ENCODE measurements at places on chromosomes 4 and X.

GRCh38 chrX:114999906-115000305 is 17.5 kb downstream of the IL13RA2 start:
- no peak for DNase-seq

- peak; percentile 93 for DNase-seq
Measured at GRCh38 chr4:83284193-83285054, at the start of gene COQ2. Gene COQ2 (minus strand): TSS chr4:83284798. CDS start chr4:83284764, 34 bp downstream.

DNA sequence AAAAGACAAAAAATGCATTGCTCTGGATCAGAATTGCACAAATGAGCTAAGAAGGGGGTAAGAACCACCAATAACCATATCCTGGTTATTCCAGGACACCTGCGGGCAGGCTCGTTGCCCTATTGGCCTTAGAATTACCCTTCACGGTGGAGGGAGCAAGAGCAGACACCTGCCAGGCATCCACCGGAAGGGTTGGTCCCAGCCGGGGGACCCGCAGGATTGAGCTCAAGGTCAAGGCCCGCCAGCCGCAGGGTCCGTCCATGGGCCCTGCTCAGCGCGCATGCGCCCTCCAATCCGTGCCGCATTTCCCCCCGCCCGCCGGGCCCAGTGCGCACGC is 575 bp downstream of the SLC25A6 start:
- no peak for DNase-seq

DNA sequence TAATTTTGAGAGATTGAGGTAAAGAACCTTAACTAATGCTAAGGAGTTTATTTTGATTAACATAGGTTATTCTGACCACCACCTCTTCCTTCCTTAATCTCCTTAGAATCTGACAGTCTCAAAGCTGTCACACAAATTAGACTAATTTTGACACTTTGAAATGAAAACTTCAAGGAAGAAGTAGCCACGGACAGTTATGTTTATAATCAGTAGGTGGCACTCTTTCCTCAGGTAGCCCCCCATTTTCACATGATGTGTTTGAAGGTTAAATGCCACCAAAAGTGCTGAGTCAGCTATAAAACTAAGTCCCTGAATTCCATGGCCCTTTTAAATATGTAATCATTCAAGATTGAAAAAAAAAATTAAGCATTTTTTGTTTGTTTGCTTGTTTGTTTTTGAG is 22.4 kb downstream of the TMEM33 start:
- peak; percentile 26 for DNase-seq

DNA sequence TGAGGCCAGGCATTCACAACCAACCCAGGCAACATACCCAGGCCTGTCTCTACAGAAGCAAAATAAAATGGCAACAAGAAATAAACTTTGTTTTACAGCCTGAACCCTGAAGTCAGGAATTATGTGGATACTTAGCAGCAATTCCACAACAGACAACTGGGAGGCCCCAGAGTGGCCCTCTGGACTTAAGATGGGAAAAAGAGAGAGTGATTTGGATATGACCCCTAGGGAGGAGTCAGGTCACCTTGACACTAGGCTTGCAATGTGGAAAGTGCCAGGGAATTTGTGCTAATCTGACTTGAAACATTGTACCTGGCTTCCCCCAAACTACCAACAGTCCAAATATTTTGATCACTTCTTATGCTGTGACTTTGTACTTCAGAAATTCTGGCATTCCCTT is 193.1 kb downstream of the PARM1 start:
- no peak for DNase-seq

DNA sequence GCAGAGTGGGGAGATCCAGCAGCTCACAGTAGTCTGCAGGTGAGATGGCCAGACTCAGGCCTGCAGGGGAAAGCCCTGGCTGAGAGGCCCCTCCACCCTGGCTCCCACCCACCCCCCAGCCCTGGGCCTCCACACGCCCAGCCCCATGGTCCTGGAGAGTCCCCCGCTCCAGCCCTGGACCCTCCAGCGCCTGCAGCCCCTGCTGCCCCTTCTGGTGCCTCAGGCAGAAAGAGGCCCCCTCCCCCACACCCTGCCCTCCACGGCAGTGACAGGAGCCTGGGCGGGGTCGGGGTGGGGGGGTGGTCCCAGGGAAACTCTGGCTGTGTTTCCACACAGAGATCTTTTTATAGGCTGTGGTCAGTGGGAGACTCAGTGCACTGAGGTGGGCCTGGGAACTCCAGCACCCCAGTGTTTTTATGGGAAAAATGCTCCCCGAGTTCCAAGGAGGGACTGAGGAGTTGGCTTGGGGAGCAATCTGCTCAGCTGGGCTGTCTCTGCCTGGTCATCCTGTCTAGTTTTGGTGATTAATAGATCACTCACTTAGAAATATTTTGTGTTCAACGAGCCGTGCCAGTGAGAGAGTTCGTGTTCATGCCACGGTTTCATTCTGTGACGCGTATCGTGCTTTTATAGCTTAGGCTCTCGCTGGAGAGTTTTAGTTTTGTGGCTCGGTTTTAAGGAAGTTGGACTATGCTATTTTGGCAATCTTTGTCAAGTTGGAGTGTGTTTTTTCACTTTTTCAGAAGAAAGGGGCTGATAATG is 53.1 kb upstream of the HGFAC start:
- DNase-seq = no peak

- peak; percentile 80 for DNase-seq
Measured at GRCh38 chr4:2290974-2291704, 29.2 kb upstream of the MXD4 start.
